ENCODE measurements at places on chromosomes 16 and 17.

GRCh38 chr17:76515274-76515949 lies 14.2 kb upstream of the RHBDF2 start:
- peak; percentile 88 for DNase-seq

DNA sequence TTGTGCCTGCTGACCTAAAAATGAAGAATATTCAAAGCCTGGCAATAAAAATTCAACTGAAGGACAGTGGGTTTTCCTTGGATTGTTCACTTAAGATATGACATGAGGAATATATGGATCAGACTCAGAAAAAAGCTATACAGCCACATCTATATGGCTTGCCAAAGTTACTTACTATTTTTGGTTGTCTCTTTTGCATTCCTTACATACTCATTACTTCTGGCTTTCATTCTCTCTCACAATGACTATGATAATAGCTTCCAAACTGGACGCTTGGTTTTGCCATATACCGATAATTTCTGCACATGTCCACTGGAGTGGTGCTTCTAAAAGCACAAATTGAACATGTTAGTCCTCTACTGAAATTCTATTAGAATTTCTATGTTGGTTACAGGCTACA lies 664.9 kb downstream of the CDH8 start:
- no peak for DNase-seq

GRCh38 chr16:101586-101985 lies 23.6 kb downstream of the MPG start:
- no peak for DNase-seq

DNA sequence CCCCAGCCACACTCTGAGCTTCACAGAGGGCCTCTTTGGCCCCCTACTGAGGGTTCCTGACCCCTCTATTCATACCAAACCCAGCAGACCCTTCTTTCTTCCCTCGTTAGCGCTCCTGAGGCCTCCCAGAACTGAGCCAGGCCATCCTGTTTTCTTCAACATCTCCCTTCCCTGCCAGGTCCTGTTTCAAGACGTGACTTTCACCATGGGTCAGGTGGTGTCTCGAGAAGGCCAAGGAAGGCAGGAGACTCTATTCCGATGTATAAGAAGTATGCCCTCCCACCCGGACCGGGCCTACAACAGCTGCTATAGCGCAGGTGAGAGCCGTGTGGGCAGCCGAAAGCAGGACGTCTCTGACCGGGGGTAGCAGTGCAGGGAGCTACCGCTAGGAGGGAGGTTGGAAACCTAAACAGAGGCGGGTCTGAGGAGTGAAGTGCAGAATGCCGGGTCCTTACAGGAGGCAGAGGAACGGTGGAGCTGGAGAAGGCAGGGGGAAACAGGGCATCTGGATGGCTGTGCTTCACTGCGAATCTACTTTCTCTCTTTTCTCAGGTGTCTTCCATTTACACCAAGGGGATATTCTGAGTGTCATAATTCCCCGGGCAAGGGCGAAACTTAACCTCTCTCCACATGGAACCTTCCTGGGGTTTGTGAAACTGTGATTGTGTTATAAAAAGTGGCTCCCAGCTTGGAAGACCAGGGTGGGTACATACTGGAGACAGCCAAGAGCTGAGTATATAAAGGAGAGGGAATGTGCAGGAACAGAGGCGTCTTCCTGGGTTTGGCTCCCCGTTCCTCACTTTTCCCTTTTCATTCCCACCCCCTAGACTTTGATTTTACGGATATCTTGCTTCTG lies 1.3 kb upstream of the SENP3 start:
- DNase-seq, result peak; percentile 64

DNA sequence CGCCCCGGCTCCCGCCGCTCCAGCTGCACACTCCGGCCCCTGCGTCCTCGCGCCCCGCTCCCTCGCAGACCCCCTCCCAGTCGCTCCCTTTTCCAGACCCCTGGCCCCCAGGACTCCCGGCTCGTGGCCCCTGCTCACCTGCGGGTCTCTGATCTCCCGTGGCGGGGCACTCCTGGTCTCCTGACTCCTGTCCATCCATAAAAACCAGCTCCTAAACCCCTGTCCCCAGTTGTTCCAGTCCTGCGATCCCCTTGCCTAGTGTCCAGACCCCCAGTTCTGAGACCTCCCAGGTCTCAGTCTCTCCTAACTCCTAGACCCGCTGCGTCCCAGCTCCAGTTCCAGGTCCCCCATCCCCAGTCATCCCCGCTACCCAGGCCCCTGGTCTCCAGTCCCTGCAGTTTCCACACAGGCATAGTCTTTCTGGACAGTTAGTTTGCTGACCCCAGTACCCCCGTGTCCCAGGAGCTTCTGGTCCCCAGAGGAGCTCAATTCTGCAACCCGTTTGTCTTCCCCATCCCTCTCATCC lies 379 bp downstream of the SNX29 start:
- no peak for DNase-seq

Measured in activated CD4-positive, alpha-beta memory T cell treated with anti-CD3 and anti-CD28 coated beads, Interleukin-2, amount 10 ng/mL, durations not matched to agents 7 days and 5 days (primary cell).